ENCODE measurements at places on chromosomes 4 and X. TPM values are rescaled to one million over a fixed set of nuclear protein-coding genes. Genes with fewer than 3 reads are reported as not detected.

The SHROOM3 gene
- total RNA-seq = 0.78 TPM

DNA sequence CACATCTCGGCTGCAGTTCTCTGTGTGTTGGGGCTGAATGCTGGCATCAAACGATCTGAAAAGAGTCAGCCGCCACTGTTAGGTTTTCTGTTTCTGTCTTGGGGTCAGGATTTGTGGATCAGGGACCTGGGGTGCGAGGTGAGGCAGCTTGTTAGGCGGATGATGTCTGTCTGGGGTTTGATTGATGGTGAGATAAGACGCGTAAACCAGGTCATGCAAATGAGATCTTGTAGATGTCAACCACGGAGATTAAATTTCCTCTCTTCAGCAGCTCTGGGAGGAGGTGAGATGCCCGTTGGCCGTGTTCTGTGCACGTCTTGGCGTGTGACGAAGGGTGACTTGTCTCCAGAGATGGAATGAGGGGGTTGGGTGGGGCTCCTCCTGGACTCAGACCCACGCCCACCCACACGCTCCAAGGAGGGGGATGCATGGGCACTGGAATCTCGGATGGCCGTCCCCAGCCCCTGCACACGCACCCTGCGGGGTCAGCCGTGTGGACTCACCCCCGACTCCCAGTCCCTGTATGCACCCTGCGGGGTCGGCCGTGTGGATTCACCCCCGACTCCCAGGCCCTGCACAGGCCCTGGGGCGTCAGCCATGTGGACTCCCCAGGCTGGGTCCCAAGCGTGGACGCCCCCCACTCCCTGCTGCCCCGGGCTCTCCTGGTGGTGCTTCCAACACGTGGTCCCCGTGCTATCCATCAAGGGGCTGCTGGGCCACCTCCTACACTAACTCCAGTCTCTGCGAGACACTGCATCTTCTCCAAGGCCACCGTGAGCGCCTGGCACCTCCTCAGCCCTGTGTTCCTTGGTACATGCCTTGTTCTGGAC, 16.0 kb upstream of the UVSSA start:
- H3K4me3 ChIP-seq = no peak overlapping the region
- no peaks in the 10 kb centered on the region for H3K4me1 ChIP-seq
- no peak for DNase-seq
- H3K36me3 ChIP-seq = peaks cover 9% of the 10 kb centered on the region

The DMP1 gene
- not detected for total RNA-seq

GRCh38 chrX:112841114-112841819, 636 bp upstream of the AMOT start:
- no peaks in the 10 kb centered on the region for H3K36me3 ChIP-seq
- H3K27ac ChIP-seq = no peak overlapping the region
- no peak overlapping the region for H3K4me3 ChIP-seq
- H3K27me3 ChIP-seq = no peaks in the 10 kb centered on the region

The PDE5A gene
- total RNA-seq = 0.07 TPM

The TLL1 gene
- total RNA-seq = not detected

DNA sequence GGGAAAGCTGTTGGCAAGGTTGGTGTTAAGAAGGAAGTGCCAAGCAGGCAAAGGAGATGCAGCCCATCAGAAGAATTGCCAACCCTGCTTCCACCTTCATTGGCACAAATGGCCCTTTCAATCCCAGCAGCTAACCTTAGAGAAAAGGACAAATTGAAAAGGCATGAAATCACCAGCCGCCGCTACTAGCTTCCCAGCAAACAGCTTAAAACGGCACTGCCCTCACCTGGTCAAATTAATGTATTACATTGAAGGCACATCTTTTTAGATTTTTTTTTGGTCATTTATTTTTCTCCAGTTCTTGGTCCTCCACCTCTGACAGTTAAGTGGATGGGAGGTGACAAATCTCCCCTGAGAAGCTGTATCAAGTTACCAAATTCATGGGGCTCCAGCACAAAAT, 51.0 kb upstream of the NHSL2 start:
- peak; percentile 70 for DNase-seq
- no peaks in the 10 kb centered on the region for H3K27me3 ChIP-seq
- H3K36me3 ChIP-seq = no peaks in the 10 kb centered on the region
- H3K27ac ChIP-seq = no peak overlapping the region
- H3K4me3 ChIP-seq = no peak overlapping the region
